HepG2 (cell line): ENCODE measurements at places on chromosomes 4 and X. TPM values are rescaled to one million over a fixed set of nuclear protein-coding genes. Genes with fewer than 3 reads are reported as not detected.

Gene SPON2
- total RNA-seq, result 12.5 and 17.4 TPM in 2 replicates

Gene PDGFC
- total RNA-seq, result 6.8 and 9.1 TPM in 2 replicates

Gene NDP
- not detected in 2 replicates for total RNA-seq

GRCh38 chrX:9698576-9698975 lies 67.1 kb downstream of the GPR143 start:
- DNase-seq, result no peak

- no peak for DNase-seq
Observed at GRCh38 chr4:59535541-59535940, 1664.6 kb upstream of the ADGRL3 start.

GRCh38 chr4:152700151-152700550 lies 20.4 kb upstream of the TMEM154 start:
- DNase-seq, result no peak

Gene ZXDA
- not detected in 2 replicates for total RNA-seq

GRCh38 chr4:89889289-89889688 lies 5.4 kb upstream of the MMRN1 start:
- DNase-seq, result no peak

Gene MGARP
- total RNA-seq, result 0.11 TPM in 1 of 2 replicates, not detected in the other

- no peak for DNase-seq
Observed at GRCh38 chrX:140229191-140229590, 263.9 kb upstream of the CXorf66 start.

DNA sequence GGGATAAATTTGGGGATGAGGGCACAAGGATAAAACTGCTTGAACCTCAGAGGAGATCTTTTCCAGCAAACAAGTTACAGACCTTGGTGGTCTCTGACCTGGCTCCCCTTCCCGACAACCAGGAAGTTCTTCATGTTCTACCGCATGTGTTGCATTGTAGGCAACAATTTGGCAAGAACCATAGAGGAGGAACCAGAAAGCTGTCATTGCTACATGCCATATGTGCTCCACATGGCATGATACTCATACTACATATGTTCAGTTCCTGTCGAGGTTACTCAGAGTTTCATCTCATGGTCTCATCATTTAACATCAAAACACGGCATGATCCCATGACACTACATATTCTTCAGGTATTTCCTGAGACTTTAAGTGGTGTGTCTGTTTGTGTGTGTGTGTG lies 235.9 kb downstream of the OR13H1 start:
- no peak for DNase-seq

DNA sequence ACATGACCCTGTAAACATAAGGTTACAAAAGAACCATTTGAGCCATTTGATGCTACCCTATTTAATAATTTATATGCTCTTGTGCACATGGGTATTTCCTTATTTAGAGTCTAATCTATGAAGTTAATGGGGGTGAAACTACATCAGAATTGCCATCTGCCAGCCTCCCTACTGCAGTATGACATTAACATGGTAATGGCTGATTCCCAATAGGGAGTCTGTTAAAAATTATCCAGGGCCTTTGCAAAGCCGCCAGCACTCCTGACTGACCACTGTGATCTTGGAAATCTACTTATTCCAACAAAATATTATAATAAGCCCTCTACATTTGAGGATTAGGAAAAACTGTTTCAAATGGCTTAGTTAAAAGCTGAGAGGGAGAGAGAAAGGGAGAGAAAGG lies 153.7 kb downstream of the CLCN4 start:
- no peak for DNase-seq

- DNase-seq, result no peak
Observed at GRCh38 chr4:82519072-82519471, 42.7 kb downstream of the TMEM150C start.

GRCh38 chr4:125303821-125304220 lies 10.9 kb upstream of the FAT4 start:
- no peak for DNase-seq

Gene BTC
- total RNA-seq, result not detected in 2 replicates

Gene KLKB1
- total RNA-seq, result 0.49 and 0.59 TPM in 2 replicates

DNA sequence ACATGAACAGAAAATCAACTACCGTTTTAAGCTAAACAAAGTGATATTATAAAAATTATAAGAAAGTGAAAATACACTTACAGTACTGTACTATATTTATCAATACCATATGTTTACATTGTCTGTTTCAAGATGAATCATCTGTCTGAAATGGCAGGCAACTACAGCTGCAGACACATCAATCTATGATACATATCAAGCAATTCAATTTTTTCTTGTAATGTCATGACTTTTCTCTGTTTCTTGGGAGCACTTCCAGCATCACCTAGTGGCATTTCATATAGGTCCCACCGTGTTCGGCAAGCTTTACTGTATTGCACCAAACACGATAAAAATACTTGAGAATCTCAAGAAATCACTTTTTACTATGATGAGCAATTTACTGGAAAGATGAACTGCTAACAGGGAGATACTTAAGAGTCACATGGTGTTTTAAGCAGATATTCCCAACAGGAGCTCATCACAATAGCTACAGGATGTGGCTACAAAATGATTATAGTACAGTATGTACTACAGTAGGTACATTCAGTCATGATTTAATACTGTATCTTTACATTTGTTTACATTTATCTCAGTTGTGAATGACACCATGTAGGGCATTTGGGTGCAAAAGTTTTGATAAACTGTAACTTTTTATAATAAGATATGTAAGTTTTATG lies 207.4 kb downstream of the ADAM29 start:
- no peak for DNase-seq

DNA sequence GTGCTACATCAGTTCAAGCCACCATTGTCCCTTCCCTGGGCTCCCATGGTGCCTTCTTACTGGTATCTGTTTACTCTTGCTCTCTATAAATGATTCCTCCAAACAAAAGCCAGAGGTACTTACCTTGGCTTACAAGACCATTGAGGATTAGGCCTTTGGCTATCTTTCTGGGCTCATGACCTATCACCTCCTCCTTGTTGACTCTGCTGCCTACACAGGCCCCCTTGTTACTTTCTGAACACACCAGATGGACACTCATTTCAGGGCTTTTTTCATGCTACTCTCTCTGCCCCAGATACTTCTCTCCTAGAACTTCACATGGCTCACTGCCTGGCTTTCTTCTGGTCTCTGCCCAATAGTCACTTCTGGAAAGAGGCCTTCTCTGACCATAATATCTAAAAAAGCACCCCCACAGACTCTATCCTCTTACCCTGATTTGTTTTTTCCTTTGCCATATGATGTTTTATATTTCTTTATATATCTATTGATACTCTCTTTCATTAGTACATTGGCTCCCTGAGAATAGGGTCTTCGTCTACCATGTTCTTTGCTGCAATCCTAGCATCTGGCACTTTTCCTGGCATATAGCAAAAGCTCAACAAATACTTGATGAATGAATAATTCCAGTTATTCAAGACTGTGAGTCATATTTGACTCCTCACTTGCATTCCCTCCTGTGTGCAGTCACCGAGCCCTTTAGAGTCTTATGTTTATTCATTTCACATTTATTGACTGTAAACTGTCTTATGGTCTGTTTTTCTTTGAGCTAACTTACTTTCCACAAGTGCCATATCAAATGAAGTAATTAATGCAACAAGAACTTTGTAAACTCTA lies 27.1 kb upstream of the TAPT1 start:
- peak; percentile 71 for DNase-seq
